Heart left ventricle (tissue), 16 donors: ENCODE measurements at places on chromosomes 2 and 18. TPM values are rescaled to one million over a fixed set of nuclear protein-coding genes. Genes with fewer than 3 reads are reported as not detected.

The CHN1 gene
- 19.2 TPM for total RNA-seq

GRCh38 chr2:58604096-58604495 lies 363.0 kb upstream of the FANCL start:
- no peak for DNase-seq

DNA sequence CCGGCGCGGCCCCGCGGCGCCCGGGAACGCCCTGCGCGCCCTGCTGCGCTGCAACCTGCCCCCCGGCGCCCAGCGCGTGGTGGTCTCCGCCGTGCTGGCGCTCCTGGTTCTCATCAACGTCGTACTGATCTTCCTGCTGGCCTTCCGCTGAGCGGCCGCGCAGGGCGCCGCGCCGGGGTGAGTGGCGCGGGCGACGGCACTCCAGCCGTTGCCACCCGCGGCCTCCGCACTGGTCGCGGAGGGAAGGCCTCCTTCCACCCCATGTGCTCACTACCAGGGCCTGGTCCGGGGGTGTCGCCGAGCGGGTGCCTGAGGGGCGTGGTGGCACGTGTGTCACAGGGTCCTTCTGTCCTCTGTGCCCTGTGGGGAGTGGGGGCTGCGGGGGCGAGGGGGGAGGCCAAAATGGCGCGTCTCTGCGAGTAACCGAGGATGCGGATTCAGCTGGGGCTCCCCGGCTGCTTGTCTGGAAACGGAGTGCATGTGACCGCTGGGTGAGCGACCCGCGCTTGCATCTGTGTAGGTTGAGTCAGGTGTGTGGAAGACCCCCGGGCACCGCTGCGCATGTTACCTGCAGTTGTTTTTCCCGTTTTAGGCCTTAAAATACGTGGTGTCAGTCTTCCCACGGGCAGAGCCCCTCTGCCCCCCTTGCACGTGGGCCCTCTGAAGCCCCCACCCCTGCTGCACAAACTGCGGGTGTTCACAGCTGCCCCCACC lies 58.0 kb downstream of the FAM168B start:
- DNase-seq, result no peak

DNA sequence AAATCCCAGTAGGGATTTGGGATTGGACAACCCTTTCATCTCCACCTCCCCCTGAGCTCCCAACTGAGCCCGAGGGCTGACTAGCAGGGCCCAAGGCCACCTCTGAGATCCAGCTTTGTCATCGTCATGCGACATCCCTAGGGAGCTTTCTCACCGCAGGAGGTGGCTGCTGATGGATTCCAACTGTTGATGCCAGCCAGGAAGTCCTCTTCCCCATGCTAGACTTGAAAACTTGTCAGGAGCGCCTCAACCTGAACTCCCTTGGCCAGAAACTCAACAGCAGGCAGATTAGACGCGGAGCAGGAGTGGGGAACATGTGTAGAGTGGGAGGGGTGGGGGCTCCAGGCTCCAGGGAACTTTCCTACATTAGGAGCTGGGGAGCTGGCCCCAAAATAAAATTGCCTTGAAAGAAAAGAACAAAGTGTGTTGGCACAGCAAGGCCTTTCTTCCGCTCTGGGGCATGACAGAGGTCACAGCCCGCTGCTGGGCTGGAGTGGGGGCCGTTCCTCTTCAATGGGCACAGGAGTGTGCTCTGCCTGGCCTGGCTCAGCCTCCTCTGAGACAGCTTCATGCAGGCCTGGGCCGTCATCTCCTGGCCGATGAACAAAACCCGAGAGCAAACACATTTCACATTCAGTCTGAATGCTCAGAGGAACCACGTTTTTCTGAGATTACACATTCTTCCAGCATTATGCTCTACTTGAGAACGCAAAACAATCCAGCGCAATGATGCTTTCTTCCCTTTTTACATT lies 34.5 kb downstream of the EMILIN2 start:
- DNase-seq, result peak; percentile 38
